Hematopoietic multipotent progenitor cell treated with erythropoietin and hydrocortisone succinate and interleukin-3 and kit ligand, for 6 days (in vitro differentiated cells): ENCODE measurements at places on chromosomes 7 and 10.

DNA sequence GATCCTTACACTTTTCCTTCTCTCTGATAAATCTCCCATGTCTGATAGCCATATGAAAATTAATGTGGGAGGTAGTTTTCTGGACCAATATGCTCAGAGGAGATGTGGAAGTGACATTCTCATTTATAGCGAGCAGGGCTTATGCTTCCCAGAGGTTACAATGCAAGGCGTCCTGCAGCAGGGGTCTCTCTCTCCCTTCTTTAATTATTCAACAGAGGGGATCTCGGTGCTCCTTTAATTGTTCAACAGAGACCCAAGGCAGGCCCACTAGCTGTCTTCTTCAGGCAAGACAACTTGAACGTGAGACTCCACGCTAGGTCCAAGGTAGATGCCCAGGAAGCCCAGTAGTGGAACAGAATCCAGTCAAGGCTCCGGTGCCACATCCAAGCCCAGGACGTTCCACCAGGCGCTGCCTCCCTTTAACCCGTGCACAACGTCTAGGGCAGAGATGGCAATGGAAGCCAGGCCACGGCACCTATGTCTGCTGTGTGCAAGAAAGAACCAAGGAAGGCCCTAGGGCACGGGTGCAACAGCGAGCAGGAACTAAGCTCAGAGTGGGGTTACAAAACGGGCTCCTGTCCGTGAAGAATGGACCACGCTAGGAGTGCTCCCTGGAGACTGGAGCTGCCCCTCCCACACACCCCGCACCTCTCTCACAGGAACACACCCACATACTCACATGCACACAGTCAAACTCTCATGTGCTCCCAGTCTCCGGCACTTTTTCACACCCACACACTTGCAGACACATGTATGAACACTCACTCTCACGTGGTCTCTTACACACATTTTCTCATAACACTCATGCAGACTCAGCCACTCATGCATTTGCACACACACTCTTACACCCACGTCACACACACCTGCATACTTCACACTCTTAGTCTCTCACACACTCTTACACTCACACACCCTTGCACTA, 230.4 kb downstream of the TNS3 start:
- no peak for DNase-seq

GRCh38 chr7:15753887-15754579, 67.5 kb upstream of the MEOX2 start:
- no peak for DNase-seq

DNA sequence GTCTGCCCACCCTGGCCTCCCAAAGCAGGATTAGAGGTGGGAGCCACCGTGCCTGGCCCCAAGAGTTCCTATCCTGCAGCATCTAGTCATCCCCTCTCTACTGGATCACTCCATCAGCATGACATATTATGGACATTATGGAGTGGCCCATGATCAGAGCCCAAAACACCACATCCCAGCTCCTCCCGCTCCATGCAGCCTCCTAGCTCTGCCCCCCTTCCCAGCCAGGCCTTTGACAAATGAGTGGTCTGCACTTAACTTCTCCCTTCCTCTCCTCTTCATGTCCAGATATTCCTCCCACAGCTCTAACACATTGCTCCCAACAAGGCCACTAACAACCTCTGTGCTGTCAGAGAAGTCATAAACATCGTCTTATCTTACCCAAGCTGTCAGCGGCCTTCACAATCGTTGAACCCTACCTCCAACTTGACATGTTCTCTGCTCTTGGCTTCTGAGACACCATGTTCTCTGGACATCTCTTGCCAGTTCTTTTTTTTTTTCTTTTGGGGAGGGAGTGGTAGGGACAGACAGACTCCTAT, 187.6 kb downstream of the NSUN6 start:
- no peak for DNase-seq

DNA sequence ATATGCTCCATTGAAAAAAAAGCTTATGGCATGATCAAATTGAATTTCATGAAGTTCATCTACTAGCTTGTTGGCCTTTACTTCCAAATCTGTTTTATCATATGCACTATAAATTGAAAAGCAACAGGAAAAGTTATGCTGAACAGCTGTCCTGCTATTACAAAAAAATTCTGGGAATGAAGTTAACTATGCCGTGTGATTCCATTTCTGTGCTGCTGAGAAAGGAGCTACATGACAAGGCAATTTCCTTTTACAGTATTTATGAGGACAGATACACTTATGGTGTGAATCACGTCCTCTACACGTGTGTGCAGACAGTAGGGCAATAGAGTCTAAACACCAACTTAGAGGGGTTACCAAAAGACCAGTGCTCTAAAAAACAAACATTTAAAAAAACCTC, 426.5 kb upstream of the AKR1E2 start:
- no peak for DNase-seq

- DNase-seq: no peak
Measured at GRCh38 chr7:19437446-19437845, 271.4 kb downstream of the POLR1F start.

- DNase-seq: no peak
Measured at GRCh38 chr10:91411621-91412020, 1.5 kb downstream of the HECTD2 start.

GRCh38 chr7:43164757-43165156, 52.3 kb downstream of the HECW1 start:
- DNase-seq: no peak

GRCh38 chr10:67808704-67809103, 29.3 kb downstream of the DNAJC12 start:
- no peak for DNase-seq

DNA sequence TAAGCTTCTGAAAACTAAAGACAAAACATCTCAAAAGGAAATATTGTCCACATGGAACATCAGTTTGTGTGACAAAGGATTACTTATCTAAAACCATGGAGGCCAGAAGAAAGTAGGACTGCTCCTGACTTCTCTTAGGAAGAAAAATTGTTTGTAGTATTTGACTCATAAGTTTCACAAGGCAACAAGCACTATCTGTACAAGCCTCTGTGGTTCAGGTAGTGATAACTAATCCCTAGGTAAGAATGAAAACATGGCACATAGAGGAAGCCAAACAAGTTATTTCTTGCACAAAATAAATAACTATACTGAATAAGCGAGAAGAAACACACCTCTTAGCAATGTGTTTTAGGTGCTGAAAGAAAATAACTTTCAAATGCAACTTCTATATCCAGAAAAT, 30.3 kb downstream of the TFPI2 start:
- DNase-seq: no peak

GRCh38 chr7:104956753-104957450, 57.1 kb upstream of the KMT2E start:
- DNase-seq: no peak

GRCh38 chr7:141200191-141201108, 126.6 kb downstream of the TMEM178B start:
- no peak for DNase-seq

- no peak for DNase-seq
Measured at GRCh38 chr10:45548068-45548467, 124.5 kb downstream of the ZFAND4 start.

- DNase-seq: no peak
Measured at GRCh38 chr10:24255115-24255880, 46.4 kb downstream of the KIAA1217 start.

DNA sequence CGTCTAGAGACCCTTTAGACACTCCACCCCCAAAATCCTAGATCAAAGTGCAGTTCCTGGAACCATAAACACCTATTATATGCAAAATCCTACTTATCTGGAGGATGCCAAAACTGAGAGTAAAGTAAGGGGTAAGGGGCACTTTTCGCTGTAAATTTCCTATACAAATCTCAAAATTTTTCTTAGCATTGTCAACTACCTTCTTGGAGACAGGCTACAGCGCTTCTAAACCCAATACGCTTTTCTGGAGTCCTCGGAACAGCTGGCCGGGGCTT, 10.4 kb downstream of the TWIST1 start:
- DNase-seq: no peak

DNA sequence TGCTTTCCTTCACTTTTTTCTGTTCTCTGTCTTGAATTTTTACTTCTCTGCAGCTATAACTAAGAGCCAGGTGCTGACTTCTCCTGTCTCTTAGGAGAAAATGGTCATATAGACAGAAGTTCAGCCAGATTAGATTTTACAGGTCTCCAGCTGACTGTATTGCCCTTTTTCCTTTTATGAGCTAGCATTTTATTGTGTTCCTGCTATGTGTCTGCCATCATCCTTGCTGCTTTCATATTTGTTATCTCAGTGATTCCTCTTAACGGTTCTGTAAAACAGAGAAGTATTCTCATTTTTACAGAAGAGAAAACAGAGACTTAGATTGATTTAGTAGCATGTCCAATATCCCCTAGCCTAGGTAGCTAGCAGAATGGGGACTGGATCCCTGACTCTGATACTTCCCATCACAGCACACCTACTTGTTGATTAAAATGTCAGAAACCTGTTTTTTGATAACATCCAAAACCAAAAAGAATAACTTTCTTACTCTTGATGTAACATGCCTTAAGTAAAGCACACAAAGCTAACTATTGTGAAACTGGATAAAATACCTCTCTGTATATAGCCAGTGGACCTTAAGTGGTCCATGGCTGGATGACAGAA, 5.2 kb downstream of the KAT6B start:
- no peak for DNase-seq

DNA sequence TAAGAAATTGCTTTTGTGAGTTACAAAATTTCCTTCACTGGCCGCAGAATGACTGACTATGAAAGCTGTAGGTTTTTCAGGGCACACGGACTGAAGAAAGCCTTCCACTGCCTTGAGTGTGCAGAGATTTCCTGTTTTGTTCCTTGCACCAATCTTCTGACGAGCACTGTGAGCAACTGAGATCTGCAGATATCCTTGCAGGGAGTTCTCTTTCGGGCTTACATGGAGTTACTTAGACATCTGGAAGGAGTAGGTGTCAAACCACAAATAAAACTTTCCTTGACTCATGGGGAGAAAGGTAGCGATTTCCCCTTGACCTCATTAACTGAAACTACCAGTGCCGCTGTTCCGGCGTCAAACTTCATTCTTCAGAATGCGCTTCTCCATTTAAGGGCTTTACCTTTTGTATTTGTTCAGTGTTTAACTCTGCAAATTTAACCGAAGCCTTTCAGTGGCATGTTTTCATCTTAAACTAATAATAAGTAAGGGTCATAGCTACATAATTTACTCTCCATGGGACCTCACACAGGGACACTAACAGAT, 1175.3 kb downstream of the GATA3 start:
- DNase-seq: no peak

- DNase-seq: no peak
Measured at GRCh38 chr7:103425177-103425576, 20.8 kb downstream of the SLC26A5 start.

DNA sequence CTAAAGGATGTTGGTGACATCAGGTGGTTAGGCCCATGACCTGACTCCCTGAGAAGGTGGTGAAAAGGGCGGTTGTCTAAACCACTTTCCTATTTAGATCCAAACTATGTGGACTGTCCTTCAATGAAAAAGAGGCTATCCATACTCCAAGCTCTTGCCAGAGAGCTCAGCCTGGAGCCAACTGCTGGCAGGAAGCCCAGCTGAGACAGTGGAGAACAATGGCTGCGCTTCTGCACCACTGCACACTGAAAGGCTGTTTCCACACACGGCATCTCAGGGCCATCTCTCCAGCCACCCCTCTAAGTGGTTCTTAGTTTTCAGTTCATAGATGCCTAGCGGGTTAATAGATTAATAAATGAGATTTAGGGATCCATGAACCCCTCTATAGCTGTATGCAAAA, 488.8 kb upstream of the ZMIZ1 start:
- no peak for DNase-seq
